ENCODE measurements at places on chromosomes 6 and 20. TPM values are rescaled to one million over a fixed set of nuclear protein-coding genes. Genes with fewer than 3 reads are reported as not detected.

ASCC3 gene
- 44.1 TPM for total RNA-seq

CPXM1 gene
- total RNA-seq = 12.0 TPM

SALL4 gene
- total RNA-seq = 0.69 TPM

KIAA0408 gene
- 105 TPM for total RNA-seq

FGD2 gene
- total RNA-seq = 3.2 TPM

SLC35A1 gene
- total RNA-seq = 22.6 TPM

SAPCD1 gene
- 2.1 TPM for total RNA-seq

TEAD3 gene
- 0.23 TPM for total RNA-seq

PDE10A gene
- 213 TPM for total RNA-seq

SPTLC3 gene
- 3.5 TPM for total RNA-seq

TNNC2 gene
- not detected for total RNA-seq

PACRG gene
- 24.0 TPM for total RNA-seq

CLPSL1 gene
- not detected for total RNA-seq

GRM1 gene
- total RNA-seq = 26.8 TPM

MUC21 gene
- total RNA-seq = not detected

PRR18 gene
- total RNA-seq = 2.5 TPM

HEY2 gene
- total RNA-seq = 2.8 TPM

OLIG3 gene
- total RNA-seq = 0.23 TPM

CST2 gene
- total RNA-seq = not detected

MYCT1 gene
- total RNA-seq = 4.4 TPM

TMEM151B gene
- total RNA-seq = 40.8 TPM

SYTL3 gene
- total RNA-seq = 2.5 TPM

UNC5CL gene
- total RNA-seq = 0.23 TPM

BPIFB2 gene
- not detected for total RNA-seq

HLA-DRA gene
- total RNA-seq = 8.5 TPM

ZNF165 gene
- total RNA-seq = 2.3 TPM

PSMF1 gene
- 37.8 TPM for total RNA-seq

VAPB gene
- total RNA-seq = 38.3 TPM

TRIM31 gene
- total RNA-seq = not detected

FAM184A gene
- total RNA-seq = 40.8 TPM

Measured in diencephalon (tissue), 1 donor.